PC-9 (cell line): ENCODE measurements at places on chromosomes 6 and 20. TPM values are rescaled to one million over a fixed set of nuclear protein-coding genes. Genes with fewer than 3 reads are reported as not detected.
A peak's percentile ranks its signal among the peaks of the same experiment; 100 is the strongest.

Gene CCN5
- 0.20 TPM in 1 of 2 replicates, not detected in the other for total RNA-seq

Gene EXOC2
- 21.3 and 28.2 TPM in 2 replicates for total RNA-seq

Gene SRMS
- 1.2 TPM in 2 replicates for total RNA-seq

DNA sequence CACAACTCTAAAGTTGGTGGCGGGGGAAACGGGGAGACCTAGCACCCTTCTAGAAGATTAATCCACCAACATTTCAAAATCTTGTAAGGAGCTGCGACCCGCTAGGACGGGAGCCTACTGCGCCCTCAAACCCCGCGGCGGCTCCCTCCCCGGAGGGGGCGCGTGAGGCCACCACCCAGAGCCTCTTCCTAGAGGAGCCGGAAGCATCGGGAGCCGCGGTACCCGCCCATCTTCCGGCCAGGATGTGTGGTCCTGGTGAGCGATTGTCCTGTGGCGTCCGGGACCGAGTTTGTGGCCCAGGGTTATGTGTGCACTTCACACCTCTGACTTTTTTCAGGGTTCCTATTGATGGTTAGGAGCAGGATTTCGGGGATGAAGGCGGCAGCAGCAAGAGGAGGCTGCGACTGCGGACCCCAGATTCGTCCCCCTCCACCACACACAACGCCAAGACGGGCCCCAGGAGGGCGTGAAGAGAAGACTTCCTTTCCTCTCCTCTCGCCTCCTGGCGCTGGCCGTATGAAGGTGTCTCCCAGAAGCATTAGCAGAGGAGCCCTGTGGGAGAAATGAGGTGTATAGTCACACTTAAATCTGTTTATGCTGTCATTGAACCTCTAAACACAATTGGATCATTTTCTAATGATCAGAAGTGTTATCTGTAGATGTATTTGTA is 10.7 kb downstream of the ZNF165 start:
- H3K27me3 ChIP-seq, result no peaks in the 10 kb centered on the region
- no peak overlapping the region for H3K27ac ChIP-seq
- H3K36me3 ChIP-seq, result peaks cover 41% of the 10 kb centered on the region
- H3K4me1 ChIP-seq, result no peaks in the 10 kb centered on the region
- H3K4me3 ChIP-seq, result no peak overlapping the region

DNA sequence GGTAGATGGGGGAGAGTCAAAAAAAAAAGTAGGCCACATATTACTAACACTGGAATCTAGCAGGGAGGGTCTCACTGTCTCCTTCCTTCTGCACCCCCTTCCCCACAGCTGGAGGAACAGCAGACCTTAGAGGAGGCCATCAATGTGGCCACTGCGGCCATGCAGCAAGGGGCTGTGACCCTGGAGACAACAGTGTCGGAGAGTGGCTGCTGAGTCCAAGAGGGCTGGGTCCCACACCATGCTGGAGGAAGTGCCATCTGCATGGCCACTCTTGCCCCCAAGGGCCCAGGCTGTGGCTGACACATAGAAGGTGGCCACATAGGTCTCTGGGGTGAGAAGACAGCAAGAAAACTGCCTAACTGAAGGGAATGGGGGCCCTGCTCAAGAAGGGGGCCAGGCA is 2.6 kb upstream of the DEF6 start:
- H3K27ac ChIP-seq, result no peak overlapping the region
- H3K27me3 ChIP-seq, result no peaks in the 10 kb centered on the region
- no peak for DNase-seq
- H3K4me1 ChIP-seq, result peaks cover 14% of the 10 kb centered on the region
- 0 out of 2 replicates have a peak, but pooled peaks cover 8% of the 10 kb centered on the region for H3K36me3 ChIP-seq

GRCh38 chr6:3456395-3456897 is 404 bp downstream of the SLC22A23 start:
- H3K36me3 ChIP-seq, result no peaks in the 10 kb centered on the region
- H3K27me3 ChIP-seq, result no peaks in the 10 kb centered on the region
- peaks cover 14% of the 10 kb centered on the region for H3K4me1 ChIP-seq
- no peak overlapping the region for H3K27ac ChIP-seq

DNA sequence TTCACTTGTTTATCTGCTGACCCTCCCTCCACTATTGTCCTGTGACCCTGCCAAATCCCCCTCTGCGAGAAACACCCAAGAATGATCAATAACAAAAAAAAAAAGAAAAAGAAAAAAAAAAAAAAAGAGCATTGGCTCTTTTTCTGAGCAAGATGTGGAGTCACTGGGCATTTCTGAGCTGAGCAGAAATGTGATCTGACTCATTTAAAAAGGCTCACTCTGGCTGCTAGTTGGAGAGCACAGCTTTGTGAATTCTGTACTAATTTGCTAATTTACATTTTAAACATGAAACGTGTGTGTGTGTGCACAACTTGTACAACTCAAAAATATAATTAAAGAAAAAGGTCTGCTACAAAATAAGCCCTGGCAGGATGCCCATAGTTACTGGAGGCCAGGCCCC is 20.2 kb downstream of the SCML4 start:
- H3K27ac ChIP-seq, result no peak overlapping the region
- no peak for DNase-seq
- H3K27me3 ChIP-seq, result peaks cover 38% of the 10 kb centered on the region; the same call in 1 of the 2 replicates
- H3K4me3 ChIP-seq, result no peak overlapping the region

DNA sequence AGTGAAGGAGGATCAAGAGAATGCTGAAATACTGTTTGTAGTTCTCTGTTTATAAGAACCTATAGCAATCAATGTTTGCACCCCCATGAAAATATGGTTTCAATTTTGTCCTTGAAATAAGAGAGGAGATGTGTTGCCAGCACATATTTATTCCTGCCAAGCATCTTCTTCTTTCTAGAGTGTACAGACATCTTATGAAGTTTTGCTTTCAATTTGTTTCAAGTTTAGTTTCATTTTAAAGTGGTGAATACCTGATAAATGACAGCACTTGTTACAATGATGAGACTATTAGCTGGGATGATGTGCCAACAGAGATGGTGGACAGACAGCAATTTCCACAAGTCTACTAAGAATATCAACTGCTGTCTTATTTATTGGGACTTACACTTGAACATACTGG is 39.2 kb upstream of the CENPW start:
- DNase-seq, result no peak
- no peak overlapping the region for H3K27ac ChIP-seq
- no peaks in the 10 kb centered on the region for H3K27me3 ChIP-seq
- no peaks in the 10 kb centered on the region for H3K36me3 ChIP-seq
- H3K4me1 ChIP-seq, result no peaks in the 10 kb centered on the region

DNA sequence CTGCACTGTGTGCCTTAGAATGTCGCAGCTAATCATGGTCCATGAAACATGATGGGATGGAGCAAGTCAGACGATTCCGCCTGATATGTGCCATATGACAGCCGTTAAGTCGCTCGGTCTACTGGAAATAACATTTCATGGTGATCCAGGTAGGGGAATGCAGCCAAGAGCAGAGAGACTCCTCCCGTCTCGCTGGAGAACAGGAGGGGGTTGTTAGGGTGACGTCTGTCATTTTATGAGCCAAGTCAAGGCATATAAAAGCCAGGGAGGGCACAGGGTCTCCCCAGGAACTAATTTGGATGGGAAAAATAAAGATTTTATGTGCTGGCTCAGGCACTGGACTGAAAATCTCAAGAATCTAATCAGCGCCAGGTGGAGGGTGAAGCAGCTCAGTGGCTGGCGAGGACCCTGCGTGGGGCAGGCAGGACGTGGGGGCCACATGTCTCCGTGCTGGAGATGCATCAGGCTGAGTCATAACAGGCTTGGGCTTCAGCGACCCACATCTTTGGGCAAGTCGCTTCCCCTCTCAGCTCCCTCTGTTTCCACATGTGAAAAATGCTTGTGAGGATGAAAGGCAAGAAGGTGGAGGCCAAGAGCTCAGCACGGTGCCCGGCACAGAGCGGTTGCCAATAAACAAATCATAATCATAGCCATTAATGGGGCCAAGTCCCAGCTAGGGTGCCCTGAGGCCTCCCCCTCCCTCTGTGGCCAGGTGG is 234.6 kb downstream of the ANKRD60 start:
- H3K27me3 ChIP-seq, result no peaks in the 10 kb centered on the region
- no peak overlapping the region for H3K4me3 ChIP-seq
- no peaks in the 10 kb centered on the region for H3K36me3 ChIP-seq

DNA sequence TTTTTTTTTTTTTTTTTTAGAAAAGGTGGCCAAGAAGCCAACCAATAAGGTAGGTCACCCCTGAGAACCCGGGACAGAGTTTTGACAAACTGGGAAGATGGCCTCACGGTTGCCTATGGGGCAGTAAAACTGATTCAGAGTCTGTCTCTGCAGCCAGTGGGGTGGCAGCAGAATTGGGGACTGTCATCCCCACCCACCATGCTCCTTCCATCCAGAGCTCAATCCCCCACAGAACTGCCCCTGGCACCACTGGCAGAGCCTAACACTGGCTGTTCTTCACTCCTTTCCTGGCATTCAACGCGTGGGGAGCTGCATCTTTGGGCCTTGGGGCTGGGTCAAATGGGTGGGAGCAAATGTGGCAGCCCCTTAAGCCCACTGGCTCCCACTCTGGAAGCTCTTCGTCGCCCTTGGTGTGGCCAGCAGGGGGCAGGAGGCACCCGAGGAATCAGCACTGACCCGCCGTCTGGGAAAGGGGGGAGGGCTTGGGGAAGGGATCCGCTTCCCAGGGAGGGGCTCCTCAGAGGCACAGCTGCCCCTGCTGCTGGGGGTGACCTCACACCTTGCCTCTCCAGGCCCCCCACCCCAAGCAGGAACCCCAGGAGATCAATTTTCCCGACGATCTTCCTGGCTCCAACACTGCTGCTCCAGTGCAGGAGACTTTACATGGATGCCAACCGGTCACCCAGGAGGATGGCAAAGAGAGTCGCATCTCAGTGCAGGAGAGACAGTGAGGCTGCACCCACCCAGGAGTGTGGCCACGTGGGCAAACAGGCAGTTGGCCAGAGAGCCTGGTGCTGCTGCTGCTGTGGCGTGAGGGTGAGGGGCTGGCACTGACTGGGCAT is 10.4 kb downstream of the CD40 start:
- peaks cover 53% of the 10 kb centered on the region for H3K27me3 ChIP-seq
- no peaks in the 10 kb centered on the region for H3K36me3 ChIP-seq
- H3K4me1 ChIP-seq, result peaks cover 10% of the 10 kb centered on the region
- no peak overlapping the region for H3K27ac ChIP-seq

- no peaks in the 10 kb centered on the region for H3K27me3 ChIP-seq
- peak within 1 kb of the TSS; percentile 78 for H3K27ac ChIP-seq
- peaks cover 13% of the 10 kb centered on the region for H3K36me3 ChIP-seq
- H3K4me3 ChIP-seq, result peak within 1 kb of the TSS; percentile 100
- peaks cover 50% of the 10 kb centered on the region for H3K4me1 ChIP-seq
Observed at GRCh38 chr6:33620856-33621710, at the start of gene ITPR3. Gene ITPR3 (plus strand): TSS chr6:33621322. CDS start chr6:33621603, 281 bp downstream.

- H3K4me3 ChIP-seq, result no peak overlapping the region
- H3K36me3 ChIP-seq, result no peaks in the 10 kb centered on the region
- no peak for DNase-seq
- H3K27me3 ChIP-seq, result no peaks in the 10 kb centered on the region
Observed at GRCh38 chr6:35668096-35668495, 20.6 kb downstream of the FKBP5 start.

- no peaks in the 10 kb centered on the region for H3K36me3 ChIP-seq
- no peaks in the 10 kb centered on the region for H3K27me3 ChIP-seq
- no peak overlapping the region for H3K4me3 ChIP-seq
- no peak overlapping the region for H3K27ac ChIP-seq
- no peak for DNase-seq
Observed at GRCh38 chr6:150212778-150213177, 69.9 kb downstream of the PPP1R14C start.
